ENCODE measurements at places on chromosomes 4 and X. TPM values are rescaled to one million over a fixed set of nuclear protein-coding genes. Genes with fewer than 3 reads are reported as not detected.

Gene WDR17
- 0.93 TPM for total RNA-seq

Gene NPY2R
- total RNA-seq, result 117 TPM

Gene NSUN7
- total RNA-seq, result not detected

Gene SOD3
- 136 TPM for total RNA-seq

Gene MAGEA3
- not detected for total RNA-seq

Gene PRRG3
- not detected for total RNA-seq

Gene ADH4
- not detected for total RNA-seq

Gene TREX2
- total RNA-seq, result 3.5 TPM

Data from aortic smooth muscle cell (primary cell).